ENCODE measurements at places on chromosomes 1 and 21. TPM values are rescaled to one million over a fixed set of nuclear protein-coding genes. Genes with fewer than 3 reads are reported as not detected.
A peak's percentile ranks its signal among the peaks of the same experiment; 100 is the strongest.

GRCh38 chr1:17653728-17654351, 101.3 kb upstream of the ACTL8 start:
- DNase-seq = no peak
- H3K4me3 ChIP-seq = no peak overlapping the region
- no peaks in the 10 kb centered on the region for H3K4me1 ChIP-seq
- H3K27ac ChIP-seq = no peak overlapping the region
- H3K36me3 ChIP-seq = peaks cover 11% of the 10 kb centered on the region
- H3K27me3 ChIP-seq = no peaks in the 10 kb centered on the region

GRCh38 chr1:28517649-28517999, 11.8 kb downstream of the RCC1 start:
- H3K4me3 ChIP-seq = peak overlapping the region; percentile 92
- no peak for DNase-seq
- peaks cover 24% of the 10 kb centered on the region for H3K4me1 ChIP-seq
- peak overlapping the region; percentile 88 for H3K27ac ChIP-seq
- H3K36me3 ChIP-seq = peaks cover 60% of the 10 kb centered on the region
- H3K27me3 ChIP-seq = peaks cover 12% of the 10 kb centered on the region

GRCh38 chr1:95953015-95953414, 719.0 kb downstream of the RWDD3 start:
- no peaks in the 10 kb centered on the region for H3K36me3 ChIP-seq
- H3K4me1 ChIP-seq = no peaks in the 10 kb centered on the region
- H3K4me3 ChIP-seq = no peak overlapping the region
- no peaks in the 10 kb centered on the region for H3K27me3 ChIP-seq

DNA sequence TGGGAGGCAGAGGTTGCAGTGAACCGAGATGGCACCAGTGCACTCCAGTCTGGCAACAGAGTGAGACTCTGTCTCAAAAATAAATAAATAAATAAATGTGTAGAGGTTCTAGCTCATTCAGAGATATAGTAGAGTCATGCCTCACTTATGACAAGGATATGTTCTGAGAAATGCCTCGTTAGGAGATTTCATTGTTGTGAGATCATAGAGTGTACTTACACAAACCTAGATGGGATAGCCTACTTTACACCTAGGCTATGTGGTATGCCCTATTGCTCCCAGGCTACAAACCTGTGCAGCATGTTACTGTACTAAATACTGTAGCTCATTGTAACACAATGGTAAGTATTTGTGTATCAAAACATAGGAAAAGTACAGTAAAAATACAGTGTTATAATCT, 155.3 kb upstream of the JUN start:
- no peak for DNase-seq
- no peak overlapping the region for H3K4me3 ChIP-seq
- H3K4me1 ChIP-seq = no peaks in the 10 kb centered on the region
- no peaks in the 10 kb centered on the region for H3K36me3 ChIP-seq
- no peaks in the 10 kb centered on the region for H3K27me3 ChIP-seq
- no peak overlapping the region for H3K27ac ChIP-seq

- H3K4me1 ChIP-seq = peaks cover 67% of the 10 kb centered on the region
- H3K4me3 ChIP-seq = no peak overlapping the region
- H3K27me3 ChIP-seq = no peaks in the 10 kb centered on the region
- no peak overlapping the region for H3K27ac ChIP-seq
Measured at GRCh38 chr1:231392389-231393131, 29.5 kb downstream of the EGLN1 start.

GRCh38 chr1:245301921-245302320, 147.1 kb downstream of the KIF26B start:
- H3K36me3 ChIP-seq = no peaks in the 10 kb centered on the region
- no peaks in the 10 kb centered on the region for H3K27me3 ChIP-seq
- peak; percentile 41 for DNase-seq
- no peak overlapping the region for H3K4me3 ChIP-seq
- H3K4me1 ChIP-seq = peaks cover 18% of the 10 kb centered on the region
- H3K27ac ChIP-seq = peak overlapping the region; percentile 33

DNA sequence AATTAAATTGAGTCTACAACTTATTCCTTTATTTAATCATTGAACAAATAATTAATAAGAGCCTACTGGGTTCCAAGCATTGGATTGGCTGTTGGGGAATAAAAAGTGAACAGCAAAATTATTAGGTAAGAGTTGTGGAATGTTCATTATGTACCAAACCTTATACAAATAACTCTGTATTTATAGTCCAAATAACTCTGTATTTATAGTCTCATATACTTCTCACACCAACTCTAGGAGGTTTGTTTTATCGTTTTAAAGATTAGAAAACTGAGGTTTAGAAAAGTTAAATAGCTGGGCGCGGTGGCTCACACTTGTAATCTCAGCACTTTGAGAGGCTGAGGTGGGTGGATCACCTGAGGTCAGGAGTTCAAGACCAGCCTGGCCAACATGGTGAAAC, 40.6 kb downstream of the RGS2 start:
- no peaks in the 10 kb centered on the region for H3K27me3 ChIP-seq
- H3K4me1 ChIP-seq = no peaks in the 10 kb centered on the region
- H3K36me3 ChIP-seq = no peaks in the 10 kb centered on the region
- no peak overlapping the region for H3K4me3 ChIP-seq
- H3K27ac ChIP-seq = no peak overlapping the region

GRCh38 chr1:47452426-47452825, 14.6 kb downstream of the FOXD2 start:
- H3K27me3 ChIP-seq = no peaks in the 10 kb centered on the region
- H3K36me3 ChIP-seq = peaks cover 32% of the 10 kb centered on the region

GRCh38 chr1:179824265-179824664, 53.3 kb downstream of the TOR1AIP2 start:
- H3K36me3 ChIP-seq = no peaks in the 10 kb centered on the region
- no peaks in the 10 kb centered on the region for H3K4me1 ChIP-seq
- no peaks in the 10 kb centered on the region for H3K27me3 ChIP-seq
- H3K4me3 ChIP-seq = no peak overlapping the region
- no peak overlapping the region for H3K27ac ChIP-seq

- no peak overlapping the region for H3K27ac ChIP-seq
- no peaks in the 10 kb centered on the region for H3K27me3 ChIP-seq
- no peak overlapping the region for H3K4me3 ChIP-seq
Measured at GRCh38 chr1:106756752-106757151, 299.7 kb upstream of the PRMT6 start.

The PWP2 gene
- total RNA-seq = 24.4 TPM

DNA sequence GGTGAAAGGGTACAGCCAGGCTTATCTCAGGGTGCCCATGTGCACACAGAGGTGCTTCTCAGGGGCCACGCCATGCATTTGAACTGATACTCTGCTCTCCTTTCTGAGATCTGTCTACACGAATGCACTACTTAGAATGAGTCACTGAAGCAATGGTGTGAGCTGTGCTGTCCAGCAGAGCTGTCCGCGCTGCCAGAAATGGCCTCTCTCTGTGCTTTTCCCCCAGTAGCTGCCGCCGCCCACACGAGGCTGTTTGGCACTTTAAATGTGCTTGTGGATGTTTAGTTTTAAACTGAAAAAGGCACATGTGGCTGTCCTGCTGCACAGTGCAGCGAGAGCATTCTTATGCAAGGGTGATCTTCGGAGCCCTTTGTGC, 87.1 kb upstream of the COL6A1 start:
- no peaks in the 10 kb centered on the region for H3K36me3 ChIP-seq
- DNase-seq = no peak
- H3K27me3 ChIP-seq = no peaks in the 10 kb centered on the region
- no peak overlapping the region for H3K27ac ChIP-seq
- no peaks in the 10 kb centered on the region for H3K4me1 ChIP-seq

DNA sequence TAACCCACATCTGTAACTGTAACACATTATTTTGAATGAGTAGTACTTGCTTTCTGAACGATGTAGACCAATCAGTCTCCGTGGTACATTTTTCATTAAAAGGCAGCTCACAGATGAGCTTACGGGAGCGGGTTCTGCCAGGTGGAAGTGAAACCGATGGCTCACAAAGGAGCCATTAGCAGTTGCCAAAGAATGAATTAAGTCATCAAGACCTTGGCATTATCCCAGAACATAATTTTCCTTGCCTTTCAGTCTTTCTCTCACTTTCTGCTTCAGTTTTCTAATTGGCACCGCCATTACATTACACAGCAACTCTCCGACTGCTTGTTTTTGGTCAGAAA, 33.5 kb upstream of the UTS2 start:
- DNase-seq = no peak
- H3K27ac ChIP-seq = no peak overlapping the region
- no peaks in the 10 kb centered on the region for H3K36me3 ChIP-seq
- no peaks in the 10 kb centered on the region for H3K27me3 ChIP-seq
- no peaks in the 10 kb centered on the region for H3K4me1 ChIP-seq
- no peak overlapping the region for H3K4me3 ChIP-seq

DNA sequence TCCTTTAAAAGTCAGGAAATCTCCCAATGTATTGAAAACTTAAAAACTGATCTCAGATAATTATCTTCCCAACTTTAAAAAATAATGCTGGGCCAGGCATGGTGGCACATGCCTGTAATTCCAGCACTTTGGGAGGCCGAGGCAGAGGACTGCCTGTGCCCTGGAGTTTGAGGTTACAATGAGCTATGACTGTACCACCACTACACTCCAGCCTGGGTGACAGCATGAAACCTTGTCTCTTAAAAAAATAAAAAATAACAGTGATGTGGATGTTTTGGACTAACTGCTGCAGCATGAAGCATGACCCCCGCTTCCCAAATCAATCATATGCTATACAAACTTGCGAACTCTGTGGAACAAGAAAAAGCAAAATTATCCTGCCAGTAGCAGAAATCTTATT, 186.3 kb downstream of the RERE start:
- peak overlapping the region; percentile 3 for H3K27ac ChIP-seq
- no peaks in the 10 kb centered on the region for H3K36me3 ChIP-seq
- H3K4me3 ChIP-seq = no peak overlapping the region
- no peaks in the 10 kb centered on the region for H3K27me3 ChIP-seq

DNA sequence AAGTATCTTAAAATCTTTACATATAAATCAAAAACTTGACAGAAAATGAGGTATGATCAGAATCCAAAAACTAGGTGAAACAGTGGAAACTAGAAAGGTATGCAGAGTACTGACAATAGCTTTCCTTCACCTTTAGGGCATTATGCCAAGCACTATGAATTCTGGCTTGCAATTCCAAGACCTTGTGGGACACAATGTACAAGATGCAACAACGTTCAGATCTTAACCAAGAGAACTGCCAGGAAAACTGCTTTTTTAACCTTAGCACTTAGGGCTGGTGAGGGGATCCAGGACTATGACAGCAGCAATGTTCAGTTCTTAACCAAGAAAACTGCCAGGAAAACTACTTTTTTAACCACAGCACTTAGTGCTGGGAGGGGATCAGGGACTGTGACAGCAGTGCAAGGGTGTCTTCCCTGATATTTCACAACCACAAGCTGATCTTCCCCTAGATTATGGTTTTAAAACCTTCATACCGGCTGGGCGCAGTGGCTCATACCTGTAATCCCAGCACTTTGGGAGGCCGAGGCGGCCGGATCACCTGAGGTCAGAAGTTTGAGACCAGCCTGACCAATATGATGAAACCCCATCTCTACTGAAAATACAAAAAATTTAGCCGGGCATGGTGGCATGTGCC, 22.3 kb downstream of the FOXJ3 start:
- peaks cover 7% of the 10 kb centered on the region for H3K36me3 ChIP-seq
- H3K27ac ChIP-seq = no peak overlapping the region
- H3K4me3 ChIP-seq = no peak overlapping the region
- DNase-seq = no peak

The PACC1 gene
- 9.4 TPM for total RNA-seq

- H3K27ac ChIP-seq = no peak overlapping the region
- no peak for DNase-seq
- no peaks in the 10 kb centered on the region for H3K27me3 ChIP-seq
Measured at GRCh38 chr1:43272576-43273571, 3.1 kb downstream of the TMEM125 start.

- no peaks in the 10 kb centered on the region for H3K36me3 ChIP-seq
- H3K27me3 ChIP-seq = no peaks in the 10 kb centered on the region
- no peaks in the 10 kb centered on the region for H3K4me1 ChIP-seq
- DNase-seq = no peak
Measured at GRCh38 chr1:209624558-209625549, 27.4 kb downstream of the LAMB3 start.

DNA sequence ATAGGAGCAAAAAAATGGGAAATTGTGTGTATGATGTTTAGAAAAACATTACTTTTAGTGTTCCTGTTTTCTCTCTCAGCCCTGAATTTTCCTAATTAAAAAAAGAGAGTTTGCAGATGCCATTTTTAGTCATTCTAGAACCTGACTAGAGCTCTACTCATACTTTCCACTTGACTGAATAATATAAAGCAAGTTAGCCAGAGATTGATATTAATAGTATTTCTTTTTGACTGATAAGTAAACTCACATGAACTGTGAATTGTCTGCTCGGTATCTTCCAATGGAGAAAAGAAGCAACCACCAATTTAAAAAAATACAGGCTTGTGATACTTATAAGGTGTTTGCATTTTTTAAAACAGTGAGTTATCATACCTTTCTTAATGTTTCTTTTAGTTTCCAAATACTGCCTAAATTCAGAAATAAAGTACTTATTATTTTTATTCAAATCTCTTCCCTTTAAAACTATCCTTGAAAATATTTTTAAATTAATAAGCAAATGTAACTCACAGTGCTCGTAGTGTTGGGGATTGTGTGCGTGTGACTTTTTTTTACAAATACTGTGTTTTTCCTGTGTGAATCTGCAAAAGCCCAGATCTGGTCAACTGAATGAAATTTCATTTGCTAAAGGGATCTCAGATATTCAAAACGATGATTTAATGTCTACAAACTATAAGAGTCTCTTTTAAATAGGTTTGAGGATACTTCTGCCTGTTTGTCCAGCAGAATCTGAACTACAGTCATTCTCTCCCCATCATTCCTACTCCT, 9.8 kb downstream of the RAP1A start:
- H3K27me3 ChIP-seq = no peaks in the 10 kb centered on the region
- H3K4me3 ChIP-seq = no peak overlapping the region
- peaks cover 9% of the 10 kb centered on the region for H3K4me1 ChIP-seq
- no peak overlapping the region for H3K27ac ChIP-seq

Measured in SJSA1 (cell line).